ENCODE measurements at places on chromosomes 12 and 14. TPM values are rescaled to one million over a fixed set of nuclear protein-coding genes. Genes with fewer than 3 reads are reported as not detected.

Gene GSG1
- not detected for total RNA-seq

Gene CHGA
- not detected for total RNA-seq

Gene TESPA1
- 0.23 TPM for total RNA-seq

Gene PAH
- not detected for total RNA-seq

Gene KCNC2
- not detected for total RNA-seq

Gene PIWIL1
- not detected for total RNA-seq

Gene TAS2R7
- total RNA-seq: not detected

Gene MAP1LC3B2
- total RNA-seq: 5.2 TPM

Gene DHRS2
- total RNA-seq: 2.1 TPM

Gene LYZ
- total RNA-seq: 0.31 TPM

Gene TMED10
- total RNA-seq: 359 TPM

Gene NTS
- total RNA-seq: 1.2 TPM

Gene PMCH
- total RNA-seq: not detected

Gene FOXN3
- total RNA-seq: 122 TPM

Gene HOXC5
- not detected for total RNA-seq

Gene C14orf180
- not detected for total RNA-seq

All from astrocyte (in vitro differentiated cells and primary cell).